ENCODE measurements at places on chromosomes 3 and 15. TPM values are rescaled to one million over a fixed set of nuclear protein-coding genes. Genes with fewer than 3 reads are reported as not detected.

GRCh38 chr3:168612671-168613070 lies 516.9 kb upstream of the GOLIM4 start:
- H3K36me3 ChIP-seq: no peaks in the 10 kb centered on the region
- H3K27me3 ChIP-seq: peaks cover 87% of the 10 kb centered on the region
- no peak for DNase-seq
- H3K4me1 ChIP-seq: no peaks in the 10 kb centered on the region
- no peak overlapping the region for H3K4me3 ChIP-seq
- no peak overlapping the region for H3K27ac ChIP-seq

DNA sequence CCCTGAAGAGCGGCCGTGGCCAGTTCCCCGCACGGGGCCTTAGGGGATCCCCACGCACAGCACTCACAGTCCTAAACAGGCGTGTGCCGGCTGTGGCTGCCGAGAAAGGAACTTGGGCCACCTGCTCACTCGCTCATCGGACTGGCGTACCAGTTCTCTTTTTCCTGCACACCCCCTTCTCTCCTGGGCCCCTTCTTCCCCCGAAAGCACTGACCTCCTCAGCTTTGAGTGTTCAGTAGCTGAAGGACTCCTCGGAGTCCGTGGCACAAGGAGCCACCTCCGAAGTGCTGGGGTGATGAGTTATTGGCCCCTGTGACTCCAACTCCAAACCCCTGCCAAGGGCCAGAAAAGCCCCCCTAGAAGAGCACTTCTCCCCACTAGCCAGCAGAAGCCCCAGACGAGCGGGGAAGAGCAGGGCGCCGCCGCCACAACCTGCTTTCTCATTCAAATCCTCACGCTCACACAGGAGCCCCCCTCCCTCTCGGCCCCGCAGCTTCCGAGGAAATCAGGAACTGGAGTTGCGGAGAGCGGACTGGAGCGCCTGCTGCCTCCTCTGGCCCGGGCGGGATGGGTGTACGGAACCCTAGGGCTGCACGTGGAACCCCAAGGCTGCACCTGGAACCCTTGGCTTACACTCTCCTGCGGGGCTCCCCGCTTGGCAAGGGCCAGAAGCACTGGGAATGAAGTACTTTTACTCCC lies at the start of gene PLCH1:
Gene PLCH1 (minus strand): TSS at position 446 of the 699 bp plus-strand sequence. CDS start 40,847 bp downstream, outside the sequence.
- H3K27ac ChIP-seq: peak within 1 kb of the TSS; percentile 64
- H3K4me3 ChIP-seq: peak within 1 kb of the TSS; percentile 78
- peak; percentile 73 for DNase-seq
- H3K27me3 ChIP-seq: peaks cover 24% of the 10 kb centered on the region
- H3K4me1 ChIP-seq: peaks cover 5% of the 10 kb centered on the region

DNA sequence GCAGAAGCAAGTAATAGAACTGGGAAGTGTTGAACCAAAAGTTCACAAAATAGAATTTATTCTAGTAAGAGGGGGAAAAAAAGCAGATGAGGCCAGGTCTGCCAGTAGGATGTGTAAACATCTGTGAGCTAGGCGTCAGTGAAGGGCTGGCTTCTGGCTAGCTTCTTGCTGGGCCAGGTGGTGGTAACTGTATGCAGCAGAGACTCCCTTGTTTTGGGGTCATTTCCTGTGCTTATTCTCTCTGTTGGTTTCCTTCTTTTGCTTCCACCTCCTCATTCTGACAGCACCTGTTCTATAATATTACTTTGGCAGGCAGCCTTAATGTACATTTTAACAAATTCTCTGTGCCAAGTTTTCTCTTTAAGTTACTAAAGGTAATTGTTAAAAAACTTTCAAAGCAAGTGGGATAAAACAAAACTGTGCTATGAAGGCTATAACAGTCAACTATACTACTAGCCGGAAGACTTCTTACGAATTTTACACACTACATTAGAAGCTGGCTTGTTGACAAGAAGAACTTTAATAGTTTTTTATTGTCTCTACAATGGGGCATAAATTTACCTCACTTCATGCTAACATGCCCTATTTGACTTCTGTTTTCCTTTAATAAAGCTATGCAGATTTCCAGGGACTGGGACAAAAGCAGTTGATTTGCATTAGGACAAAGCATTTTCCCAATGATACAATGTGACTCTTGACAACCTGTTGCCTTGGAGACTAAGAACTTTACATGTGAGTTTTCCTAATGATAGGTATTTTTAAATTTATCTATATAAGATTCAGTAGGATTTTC lies 318.8 kb upstream of the NAALADL2 start:
- no peaks in the 10 kb centered on the region for H3K27me3 ChIP-seq
- no peak overlapping the region for H3K4me3 ChIP-seq
- DNase-seq: no peak

- peak; percentile 63 for DNase-seq
- peaks cover 25% of the 10 kb centered on the region for H3K36me3 ChIP-seq
- no peaks in the 10 kb centered on the region for H3K27me3 ChIP-seq
- H3K4me1 ChIP-seq: peaks cover 24% of the 10 kb centered on the region
These were observed 29.2 kb upstream of the ANXA2 start for GRCh38 chr15:60426870-60427508.

- peaks cover 9% of the 10 kb centered on the region for H3K4me1 ChIP-seq
- no peak overlapping the region for H3K27ac ChIP-seq
- no peaks in the 10 kb centered on the region for H3K36me3 ChIP-seq
- H3K4me3 ChIP-seq: peak overlapping the region; percentile 67
- no peaks in the 10 kb centered on the region for H3K27me3 ChIP-seq
These were observed 40.8 kb downstream of the CHST14 start for GRCh38 chr15:40511472-40512133.

Gene SPINK8
- not detected for total RNA-seq

Gene ALG1L2
- not detected for total RNA-seq

Gene TRIM42
- not detected for total RNA-seq
